ENCODE measurements at places on chromosomes 3 and 15.

GRCh38 chr3:67534594-67534993, 119.8 kb downstream of the SUCLG2 start:
- no peak for DNase-seq

DNA sequence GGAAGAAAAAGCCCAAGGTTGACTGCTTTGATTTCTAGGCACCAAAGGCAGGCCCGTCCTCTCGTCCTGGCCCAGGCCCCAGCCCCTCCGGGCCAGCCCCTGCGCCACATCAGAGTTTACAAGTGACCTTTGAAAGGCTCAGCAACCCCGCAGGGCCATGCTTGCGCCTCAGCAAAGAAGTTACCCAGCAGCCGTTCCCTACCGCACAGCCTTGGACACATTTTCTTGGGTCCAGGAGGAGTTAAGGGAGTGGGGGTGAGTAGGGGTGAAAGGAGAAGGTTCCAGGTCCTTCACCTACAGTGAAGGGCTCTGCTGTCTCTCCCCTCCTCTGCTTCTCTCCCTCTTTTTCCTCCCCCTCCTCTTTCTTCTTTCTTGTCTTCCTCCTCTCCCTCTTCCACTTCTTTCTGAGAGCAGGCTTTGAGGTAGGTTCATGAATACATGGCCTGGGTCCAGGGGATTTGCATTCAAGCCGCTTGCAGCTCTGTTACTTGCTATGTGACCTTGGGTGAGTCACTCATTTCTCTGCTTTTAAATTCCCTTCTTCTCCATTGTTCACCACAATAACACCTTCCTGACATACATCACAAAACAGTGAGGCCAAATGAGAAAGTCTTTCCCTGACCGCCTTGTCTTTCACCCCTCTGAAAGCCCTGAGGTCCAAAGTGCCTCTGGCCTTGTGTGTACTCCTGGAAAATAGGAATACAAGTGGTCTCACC, 223.3 kb upstream of the TPRG1 start:
- DNase-seq, result no peak

DNA sequence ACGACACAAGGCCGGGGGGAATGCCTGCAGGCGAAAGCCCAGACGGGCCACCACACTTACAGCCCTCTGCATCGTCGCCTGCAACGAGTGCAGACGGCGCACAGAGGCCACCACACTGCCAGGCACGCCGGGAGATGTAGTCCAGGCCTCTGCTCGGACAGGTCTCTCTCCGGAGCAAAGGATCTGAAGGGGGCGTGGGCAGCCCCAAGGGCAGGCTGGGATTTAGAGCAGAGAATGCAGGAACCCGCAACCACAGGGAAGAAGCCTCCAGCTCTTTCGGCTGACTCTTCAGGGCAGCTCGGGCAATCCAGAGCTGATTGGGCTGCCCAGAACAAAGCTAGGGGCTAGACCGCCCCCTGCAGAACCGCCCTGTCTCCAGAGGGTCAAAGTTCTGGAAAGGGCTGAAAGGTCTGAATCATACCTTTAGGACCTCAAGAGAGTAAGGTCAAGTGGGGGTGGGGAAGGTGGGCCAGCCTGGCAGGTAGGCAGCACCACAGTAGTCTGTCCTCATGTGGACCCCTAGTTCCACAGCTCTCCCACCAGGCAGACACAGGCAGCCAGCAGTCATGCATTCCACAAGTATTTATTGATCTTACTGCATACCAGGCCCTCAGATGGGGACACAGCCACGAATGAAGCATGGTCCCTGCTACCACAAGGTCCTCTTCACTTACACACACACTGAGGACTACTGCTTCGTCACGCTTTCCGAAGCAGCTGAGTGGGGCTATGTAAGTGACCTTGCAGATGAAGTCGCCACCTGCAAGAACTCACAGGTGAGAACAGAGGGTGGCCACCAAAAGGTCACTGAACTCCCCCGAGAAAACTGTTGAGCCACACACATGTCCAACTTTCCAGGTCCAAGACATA, at the start of gene AMT:
Gene AMT, minus strand, starts transcription at position 95 of the 870 bp plus-strand sequence. Its CDS starts 23 bp downstream, at position 72.
- peak; percentile 81 for DNase-seq

- peak; percentile 64 for DNase-seq
These were observed 33.9 kb upstream of the SLC41A3 start for GRCh38 chr3:126117786-126118185.

GRCh38 chr15:74696398-74696729, 540 bp upstream of the EDC3 start:
- DNase-seq, result no peak

All from Right ventricle myocardium inferior (tissue), 1 donor.